ENCODE measurements at places on chromosomes 3 and 15. TPM values are rescaled to one million over a fixed set of nuclear protein-coding genes. Genes with fewer than 3 reads are reported as not detected.

TMEM207 gene
- total RNA-seq: not detected

ZNF592 gene
- total RNA-seq: 34.2 TPM

MORC1 gene
- total RNA-seq: not detected

IL16 gene
- total RNA-seq: 1.0 TPM

PCSK6 gene
- total RNA-seq: 10.6 TPM

WDR49 gene
- total RNA-seq: 0.23 TPM

VEPH1 gene
- total RNA-seq: 0.51 TPM

TRIM42 gene
- total RNA-seq: not detected

RASSF1 gene
- 17.4 TPM for total RNA-seq

ENTPD3 gene
- total RNA-seq: not detected

JMJD7 gene
- total RNA-seq: 13.2 TPM

EPB42 gene
- total RNA-seq: 0.10 TPM

GOLGA6B gene
- not detected for total RNA-seq

PLIN1 gene
- total RNA-seq: 0.44 TPM

ZNF385D gene
- 13.0 TPM for total RNA-seq

SPRED1 gene
- total RNA-seq: 29.6 TPM

A4GNT gene
- not detected for total RNA-seq

SH3GL3 gene
- total RNA-seq: not detected

ROBO1 gene
- 61.6 TPM for total RNA-seq

All from Panc1 (cell line).